Stimulated activated CD8-positive, alpha-beta memory T cell treated with anti-CD3 and anti-CD28 coated beads, Interleukin-12 subunit alpha, Interleukin-12 subunit beta, amount 100 ng/mL, for 4 hours (primary cell): ENCODE measurements at places on chromosomes 7 and 10.

- no peak for DNase-seq
Observed at GRCh38 chr7:153188630-153189029, 429.1 kb downstream of the ACTR3B start.

DNA sequence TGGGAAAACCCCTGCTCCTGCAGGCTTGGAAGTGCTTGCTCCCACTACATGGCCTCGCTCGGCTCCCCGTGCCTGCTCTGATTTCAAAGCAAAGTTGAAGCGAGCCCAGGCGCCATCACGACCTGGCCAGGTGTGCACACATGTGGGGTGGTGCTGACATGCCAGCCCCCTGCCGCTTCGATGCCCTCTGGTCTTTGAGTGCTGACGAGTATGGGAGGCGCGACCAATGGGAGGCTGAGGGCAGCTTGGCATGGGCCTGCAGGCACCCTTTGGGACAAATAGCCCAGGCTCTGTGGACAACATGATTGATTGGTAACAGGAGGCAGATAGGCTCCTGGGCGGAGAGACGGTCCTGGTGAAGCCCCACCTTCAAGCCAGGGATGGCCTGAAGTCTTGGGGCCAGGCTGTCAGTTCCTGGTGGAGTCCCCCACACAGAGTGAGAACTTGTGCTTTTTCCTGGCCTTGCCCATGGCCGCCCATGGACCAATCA lies 252.4 kb upstream of the SEMA3A start:
- DNase-seq, result no peak

GRCh38 chr10:5652746-5653145 lies 13.6 kb downstream of the ASB13 start:
- DNase-seq, result no peak

DNA sequence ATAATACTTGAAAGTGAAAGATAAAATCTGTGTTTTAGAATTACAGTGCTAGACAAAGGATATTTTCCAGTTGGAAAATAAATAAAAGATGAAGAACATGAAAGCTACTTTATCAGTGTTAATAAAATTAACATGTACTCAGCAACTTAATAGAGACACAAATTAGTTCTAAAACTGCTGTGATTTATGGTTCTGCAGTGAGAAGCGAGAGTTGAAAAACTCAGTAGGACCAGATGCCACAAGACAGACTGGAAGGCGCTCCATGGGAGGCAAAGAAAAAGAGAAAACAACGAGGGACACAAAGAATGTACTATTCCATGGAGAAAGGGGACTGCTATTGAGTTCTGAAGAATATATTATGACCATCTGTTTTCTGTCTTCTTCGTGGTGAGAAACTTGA lies 590.4 kb downstream of the PHTF2 start:
- no peak for DNase-seq

DNA sequence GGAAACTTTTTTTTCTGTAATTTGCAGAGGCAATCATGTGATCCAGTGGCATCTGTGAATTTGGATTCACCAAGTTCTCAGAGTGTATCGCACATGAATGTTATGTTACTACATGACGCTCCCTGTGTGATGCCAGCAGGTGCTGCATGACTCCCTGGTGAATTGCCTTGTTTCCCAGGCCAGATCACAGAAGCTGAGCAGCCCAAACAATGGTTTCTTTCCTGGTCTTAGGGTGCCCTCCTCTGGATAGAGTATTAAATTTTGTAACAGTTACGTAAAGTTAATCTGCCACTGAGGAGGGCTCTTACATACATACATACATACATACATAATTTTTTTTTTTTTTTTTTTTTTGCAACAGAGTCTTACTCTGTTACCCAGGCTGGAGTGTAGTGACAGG lies 3.6 kb downstream of the ZSCAN21 start:
- DNase-seq, result no peak

DNA sequence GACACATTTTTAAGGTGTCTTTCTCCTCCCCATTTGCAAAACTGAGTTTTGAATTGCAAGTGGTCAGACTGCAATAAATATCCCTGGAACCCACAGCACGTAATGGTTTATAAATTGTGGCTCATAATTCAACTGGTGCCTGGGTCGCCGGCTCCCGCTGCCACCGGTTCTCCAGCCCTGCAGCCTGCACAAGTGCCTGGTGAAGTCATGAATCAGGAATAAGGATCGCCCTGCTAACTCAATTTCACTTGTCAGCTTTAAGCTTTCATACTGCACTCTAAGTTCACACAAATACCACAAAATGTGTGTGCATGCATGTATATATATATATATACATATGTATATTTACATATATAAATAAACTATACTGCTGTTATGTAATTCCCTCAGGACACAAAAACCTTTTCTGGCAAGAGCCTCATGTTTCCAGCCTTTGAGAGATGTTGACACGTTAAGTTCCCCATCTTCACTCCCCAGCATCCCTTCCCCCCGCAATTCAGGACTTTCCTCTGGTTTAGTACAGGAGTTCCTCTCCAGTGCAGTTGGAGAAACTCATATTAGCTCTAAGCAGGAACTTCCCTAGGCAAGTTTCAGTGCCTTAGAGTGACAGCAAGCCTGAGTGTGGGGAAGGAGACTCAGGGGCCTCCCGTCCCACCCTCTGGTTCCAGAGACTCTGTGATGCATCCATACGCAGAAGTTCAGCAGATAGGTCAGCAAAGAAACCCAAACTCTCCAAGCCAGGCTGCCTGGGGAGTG lies 129.2 kb upstream of the UNC5B start:
- no peak for DNase-seq

GRCh38 chr10:117363028-117363427 lies 12.2 kb downstream of the PDZD8 start:
- no peak for DNase-seq

GRCh38 chr10:100362570-100363496 lies 15.8 kb downstream of the SCD start:
- DNase-seq, result no peak

GRCh38 chr7:14850039-14850438 lies 52.5 kb downstream of the DGKB start:
- DNase-seq, result no peak

DNA sequence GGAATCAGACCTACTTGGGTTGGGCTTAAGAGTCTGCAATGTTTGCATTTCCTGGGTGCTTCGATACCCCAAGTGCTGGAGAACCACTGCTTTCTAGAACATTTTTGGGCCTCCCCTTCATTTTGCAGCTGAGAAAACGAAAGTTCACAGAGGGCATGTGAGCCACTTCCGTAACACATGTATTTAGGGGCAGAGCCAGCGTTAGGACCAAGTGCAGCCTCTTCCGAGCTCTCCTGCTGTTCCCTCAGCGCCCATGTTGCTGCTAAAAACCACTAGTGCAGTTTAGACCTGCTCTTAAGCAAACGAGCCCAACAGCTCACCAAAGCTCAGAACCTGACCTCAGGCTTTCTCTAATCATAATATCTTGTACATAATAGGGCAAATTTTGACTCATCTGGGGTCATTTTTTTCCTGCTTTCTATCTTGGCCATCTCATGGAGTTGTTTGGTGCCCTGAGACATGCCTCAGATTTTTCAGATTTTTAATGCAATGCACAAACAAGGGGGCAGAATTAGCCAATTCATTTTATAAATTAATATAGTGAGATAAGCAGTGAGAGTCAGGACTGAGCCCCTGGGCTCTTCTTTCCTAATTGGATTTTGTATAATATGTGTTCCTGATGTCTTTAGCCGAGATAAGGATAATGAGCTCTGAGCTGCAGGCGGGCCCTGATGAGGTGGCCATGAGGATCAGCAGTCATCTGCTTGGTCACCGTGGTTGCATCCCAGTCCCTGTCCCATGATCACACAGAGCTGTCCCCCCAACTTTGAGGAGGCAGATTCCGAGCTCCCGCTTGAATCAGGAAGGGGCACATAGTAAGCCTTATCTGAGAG lies 12.9 kb downstream of the BAG3 start:
- no peak for DNase-seq

- no peak for DNase-seq
Observed at GRCh38 chr10:46098386-46098785, 52.3 kb upstream of the MSMB start.

- no peak for DNase-seq
Observed at GRCh38 chr10:87861566-87861952, 1.8 kb downstream of the KLLN start.

- no peak for DNase-seq
Observed at GRCh38 chr7:38829488-38830165, 79.4 kb downstream of the VPS41 start.

- DNase-seq, result no peak
Observed at GRCh38 chr10:80523773-80524172, 13.9 kb upstream of the SH2D4B start.

- no peak for DNase-seq
Observed at GRCh38 chr7:3678314-3678810, 377.3 kb downstream of the SDK1 start.

GRCh38 chr10:46052057-46052790 lies 6.2 kb upstream of the MSMB start:
- DNase-seq, result no peak

DNA sequence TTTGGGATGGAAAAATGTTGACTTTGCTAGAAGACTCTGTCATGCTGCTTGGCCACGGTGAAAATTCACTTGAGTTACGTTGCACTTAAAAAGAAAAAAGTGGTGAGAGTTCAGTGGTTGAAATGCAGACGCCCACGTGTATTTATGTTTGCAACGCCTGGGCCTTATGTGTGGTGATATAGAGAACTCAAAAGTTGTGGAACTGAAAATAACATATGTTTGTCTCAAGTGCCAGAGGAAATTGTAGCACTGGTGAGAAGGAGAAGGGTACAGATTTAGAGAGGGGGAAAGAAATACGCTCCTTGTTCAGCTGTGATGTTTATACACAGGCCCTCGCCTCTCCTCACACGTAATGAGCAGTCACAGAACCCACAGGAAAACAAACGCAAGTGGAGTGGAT lies 73.6 kb downstream of the EMX2 start:
- no peak for DNase-seq

GRCh38 chr7:74525140-74525539 lies 71.4 kb downstream of the GTF2IRD1 start:
- no peak for DNase-seq

DNA sequence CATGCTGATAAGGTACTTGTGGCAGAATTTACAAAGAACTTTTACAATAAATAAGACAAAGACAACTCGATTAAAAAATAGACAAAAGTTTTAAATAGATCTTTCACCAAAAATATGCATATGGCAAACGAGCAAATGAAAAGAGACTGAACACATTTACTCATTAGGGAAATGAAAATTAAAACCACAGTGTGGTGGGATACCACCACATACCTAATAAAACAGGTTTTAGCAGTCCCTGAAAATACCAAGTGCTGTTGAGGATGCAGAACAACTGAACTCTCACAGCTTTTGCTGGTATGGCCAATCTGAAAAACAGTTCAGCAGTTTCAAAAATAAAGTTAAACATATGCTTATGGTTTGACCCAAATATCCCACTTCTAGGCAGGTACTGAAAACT lies 205.4 kb upstream of the ADO start:
- DNase-seq, result no peak

GRCh38 chr10:122138831-122139625 lies 132.1 kb upstream of the BTBD16 start:
- DNase-seq, result no peak

DNA sequence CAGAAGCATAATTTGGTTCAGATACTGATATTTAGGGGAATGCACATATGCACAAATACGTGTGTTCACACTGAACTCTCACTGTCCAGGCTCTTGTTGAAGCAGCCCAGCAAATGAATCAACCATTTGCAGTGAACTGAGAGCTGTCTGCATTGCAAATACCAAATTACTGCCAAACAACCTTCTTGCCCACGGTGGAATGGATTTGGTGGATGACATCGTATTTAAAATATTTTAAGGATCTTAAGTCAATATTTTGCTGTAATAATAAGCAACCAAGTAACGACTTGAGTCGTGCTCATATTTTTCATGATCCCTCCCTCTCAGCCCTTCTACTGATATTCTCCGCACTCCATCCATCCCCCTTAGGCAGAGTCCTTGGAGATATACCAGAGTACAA lies 107.9 kb upstream of the FEZF1 start:
- DNase-seq, result no peak

- DNase-seq, result no peak
Observed at GRCh38 chr10:59648711-59649201, 60.9 kb downstream of the SLC16A9 start.

GRCh38 chr10:100872034-100872791 lies 40.5 kb upstream of the SLF2 start:
- DNase-seq, result peak; percentile 7

DNA sequence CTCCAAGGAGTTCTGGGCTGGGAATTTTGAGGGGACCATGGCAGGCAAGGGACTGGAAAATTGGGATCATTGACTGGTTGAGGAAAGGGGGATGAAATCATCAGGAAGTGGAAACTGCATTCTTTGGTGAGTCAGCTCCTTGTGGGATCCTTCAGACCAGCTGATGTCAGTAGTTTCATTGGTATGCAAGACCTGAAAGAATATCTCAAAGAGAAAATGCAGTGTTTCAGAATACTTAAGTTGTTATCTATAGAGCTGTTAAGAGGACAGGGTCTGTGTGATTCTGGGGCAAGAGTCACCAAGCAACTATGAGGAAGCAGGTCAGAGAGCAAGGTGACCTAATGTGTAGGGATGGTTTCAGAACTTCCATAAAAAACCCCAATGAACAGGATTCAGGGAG lies 595.9 kb upstream of the AUTS2 start:
- no peak for DNase-seq

DNA sequence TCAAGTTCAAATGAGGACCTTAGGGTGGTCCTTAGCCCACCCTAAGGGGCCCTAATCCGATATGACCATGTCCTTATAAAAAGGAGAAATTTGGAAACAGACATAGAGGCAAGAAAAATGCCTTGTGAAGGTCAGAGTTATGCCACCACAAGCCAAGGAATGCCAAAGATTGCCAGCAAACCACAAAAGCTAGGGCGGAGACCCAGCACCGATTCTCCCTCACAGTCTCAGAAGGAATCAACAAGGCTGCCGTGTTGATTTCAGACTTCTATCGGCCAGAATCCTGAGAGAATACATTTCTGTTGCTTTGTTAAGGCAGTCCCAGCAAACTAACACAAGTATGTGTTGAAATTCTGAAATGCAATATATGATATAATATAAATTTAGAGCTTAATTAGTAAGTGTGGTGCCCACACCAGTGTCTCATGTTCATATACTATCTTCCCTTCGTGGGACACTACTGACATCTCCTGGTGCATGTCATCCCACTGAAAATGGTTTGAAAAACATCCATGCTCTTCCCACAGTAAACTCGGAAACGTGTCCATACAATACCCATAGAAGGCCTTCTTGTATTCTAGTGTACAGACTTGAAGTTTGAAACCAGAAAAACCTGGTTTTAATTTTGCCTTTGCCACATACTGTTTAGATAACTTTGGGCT lies 349.0 kb downstream of the TNS3 start:
- DNase-seq, result no peak

- DNase-seq, result no peak
Observed at GRCh38 chr7:144050093-144050492, 1.3 kb downstream of the OR2A5 start.

GRCh38 chr7:28507525-28508282 lies 95.4 kb downstream of the CREB5 start:
- DNase-seq, result no peak

GRCh38 chr7:1863091-1863900 lies 193.2 kb downstream of the ELFN1 start:
- no peak for DNase-seq

GRCh38 chr7:28835800-28836199 lies 122.3 kb downstream of the TRIL start:
- no peak for DNase-seq
